Stimulated activated CD4-positive, alpha-beta T cell treated with anti-CD3 and anti-CD28 coated beads, Interleukin-1b, Interleukin-23, amount 100 ng/mL, for 1 hour (primary cell): ENCODE measurements at places on chromosomes 3 and 15.
A peak's percentile ranks its signal among the peaks of the same experiment; 100 is the strongest.

- no peak for DNase-seq
Observed at GRCh38 chr15:31387092-31387478, 60.5 kb downstream of the KLF13 start.

GRCh38 chr3:76585794-76586392, 454.0 kb upstream of the ROBO2 start:
- DNase-seq: no peak

DNA sequence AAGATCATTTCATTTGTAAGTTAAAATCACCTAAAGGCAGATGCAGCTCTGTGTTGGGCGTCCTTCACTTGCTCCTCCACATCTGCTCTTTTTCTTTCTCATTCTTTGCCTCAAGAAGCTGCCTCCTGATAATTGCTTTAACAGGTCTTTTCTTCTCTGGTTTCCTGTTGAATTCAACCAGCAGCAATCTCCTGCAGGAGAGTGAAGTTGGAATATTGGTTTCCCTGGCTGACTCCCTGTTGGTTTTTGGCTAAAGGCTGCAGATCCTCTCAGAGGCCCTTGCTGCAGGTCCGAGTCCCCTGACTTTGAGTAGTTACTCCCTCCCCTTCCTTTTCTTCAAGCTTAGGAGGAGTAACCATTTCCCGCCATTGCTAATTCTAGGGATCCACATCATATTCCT, 4.2 kb downstream of the TP63 start:
- no peak for DNase-seq

DNA sequence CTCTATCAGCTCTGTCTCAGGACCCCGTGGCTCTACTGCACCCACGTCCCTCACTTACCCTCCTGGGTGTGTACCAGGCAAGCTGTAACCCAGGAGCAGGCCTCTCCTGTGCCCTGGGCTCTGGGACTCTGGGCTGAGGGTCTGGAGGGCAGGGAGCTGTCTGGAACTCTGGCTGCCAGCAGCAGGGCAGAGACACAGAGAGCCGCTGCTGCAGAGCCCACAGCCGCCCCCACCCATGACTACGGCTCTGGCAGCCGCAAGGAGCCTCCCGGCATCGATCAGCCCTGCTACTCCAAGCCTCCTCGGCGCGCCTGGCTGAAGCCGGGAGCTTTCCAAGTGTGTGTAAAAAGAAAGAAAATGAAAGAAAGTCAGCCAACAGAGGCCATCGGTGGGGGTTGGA, 103.7 kb upstream of the ATP2B2 start:
- DNase-seq: no peak

DNA sequence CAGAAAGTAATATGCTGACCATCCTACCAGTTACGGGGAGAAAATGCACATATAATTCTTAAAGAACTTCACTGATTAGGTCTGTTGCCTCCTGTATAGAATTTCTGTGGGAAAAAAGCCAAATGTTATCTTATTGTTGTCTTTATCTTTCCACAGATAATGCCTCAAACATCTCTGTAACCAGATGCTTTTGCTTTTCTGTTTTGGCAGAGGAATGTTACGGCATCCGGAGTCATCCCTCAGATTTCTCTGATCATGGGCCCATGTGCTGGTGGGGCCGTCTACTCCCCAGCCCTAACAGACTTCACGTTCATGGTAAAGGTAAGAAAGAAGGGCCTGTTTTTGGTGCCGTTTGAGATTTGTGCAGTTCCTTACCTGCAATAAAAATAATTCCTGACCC, 33.5 kb downstream of the PCCB start:
- DNase-seq: no peak

DNA sequence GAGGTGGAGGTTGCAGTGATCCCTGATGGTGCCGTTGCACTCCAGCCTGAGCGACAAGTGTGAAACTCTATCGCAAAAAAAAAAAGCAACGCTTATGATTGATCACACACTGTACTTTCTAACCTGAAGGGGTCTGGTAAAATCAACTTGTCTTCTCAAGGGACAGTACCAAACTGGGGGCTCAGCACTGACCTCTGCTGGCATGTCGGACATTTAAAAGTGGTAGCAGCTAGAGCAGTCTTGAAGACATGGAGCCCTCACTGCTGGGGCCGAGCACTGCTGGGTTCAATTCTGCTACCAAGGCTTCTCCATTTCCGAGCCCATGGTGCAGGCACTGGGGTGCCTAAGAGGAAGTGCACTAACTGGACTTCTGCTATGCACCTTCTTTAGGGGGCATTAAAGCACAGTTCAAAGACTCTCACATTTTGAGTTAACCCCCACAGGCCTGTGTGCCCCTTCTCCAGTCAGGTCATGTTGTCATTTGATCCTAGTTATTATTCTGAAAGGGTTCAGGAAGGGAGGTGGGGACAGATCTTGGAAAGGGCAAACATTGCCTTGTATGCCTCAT, 26.4 kb upstream of the LAMP3 start:
- DNase-seq: no peak

GRCh38 chr3:31142139-31142538, 247.7 kb upstream of the GADL1 start:
- no peak for DNase-seq

- no peak for DNase-seq
Observed at GRCh38 chr15:95816591-95816990, 513.9 kb upstream of the NR2F2 start.

- DNase-seq: no peak
Observed at GRCh38 chr3:67401921-67402320, 252.5 kb downstream of the SUCLG2 start.

DNA sequence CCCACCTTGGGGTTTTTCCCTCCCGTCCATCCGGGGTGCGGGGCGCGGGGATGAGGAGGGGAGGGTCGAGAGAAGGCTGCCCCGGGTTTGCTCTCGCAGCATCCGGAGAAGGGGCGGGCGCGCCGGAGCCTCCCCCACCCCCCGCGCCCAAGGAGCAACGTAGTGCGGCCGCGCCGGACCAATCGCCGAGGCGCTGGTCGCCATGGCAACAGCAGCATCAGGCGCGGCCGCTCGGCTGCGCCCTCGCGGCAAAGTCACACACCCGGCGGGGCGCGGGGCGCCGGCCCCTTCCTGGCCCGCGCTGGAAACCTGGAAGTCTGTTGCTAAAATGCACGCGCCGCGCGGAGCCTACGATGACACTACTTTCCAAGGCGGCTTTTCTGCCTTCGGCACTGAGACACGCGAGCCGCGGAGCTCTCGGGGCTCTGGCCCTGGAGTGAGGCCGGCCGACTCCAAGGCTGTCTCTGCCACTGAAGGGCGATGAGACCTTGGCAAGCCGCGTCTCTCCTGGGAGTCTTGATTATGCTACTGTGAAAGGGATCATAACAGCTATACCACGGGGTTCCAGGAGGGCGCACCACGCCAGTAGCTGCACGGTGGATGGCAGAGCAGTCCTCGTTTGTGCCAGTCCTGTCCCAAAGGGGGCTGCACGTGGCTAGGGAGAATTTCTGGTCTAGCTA, at the start of gene IQSEC1:
IQSEC1 (minus strand) TSS at position 104 of the 680 bp plus-strand sequence. CDS start 415 bp downstream, outside the sequence.
- peak; percentile 17 for DNase-seq
